ENCODE measurements at places on chromosomes 4 and X.

GRCh38 chrX:116667346-116668134 is 204.8 kb upstream of the CT83 start:
- DNase-seq: no peak

- DNase-seq: no peak
Measured at GRCh38 chr4:173237152-173237551, 68.5 kb downstream of the GALNT7 start.

- no peak for DNase-seq
Measured at GRCh38 chr4:119604266-119604665, 24.3 kb downstream of the PDE5A start.

GRCh38 chrX:126376465-126376864 is 176.1 kb downstream of the DCAF12L1 start:
- no peak for DNase-seq

GRCh38 chrX:154049209-154050112 is 29.8 kb upstream of the IRAK1 start:
- DNase-seq: no peak

GRCh38 chrX:104522386-104522785 is 43.6 kb upstream of the IL1RAPL2 start:
- DNase-seq: no peak

DNA sequence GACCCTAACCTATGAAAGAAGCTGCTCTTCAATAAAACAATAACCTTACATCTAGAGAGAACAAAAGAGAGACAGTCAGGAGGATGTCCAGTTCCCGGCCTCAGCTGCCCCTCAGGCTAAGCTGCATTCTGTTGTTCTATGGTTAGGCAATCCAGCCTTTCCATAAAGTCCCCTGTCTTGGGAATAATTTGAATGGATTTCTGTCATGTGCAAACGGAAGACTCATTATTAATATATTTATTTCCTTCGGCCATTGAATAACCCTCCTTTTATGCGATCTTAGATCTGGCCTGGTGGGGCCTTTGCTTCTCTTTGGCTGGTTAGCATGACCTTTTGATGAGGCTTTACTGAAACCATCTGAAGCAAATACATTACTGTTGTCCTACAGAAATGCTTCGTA is 80.1 kb downstream of the ANKRD50 start:
- DNase-seq: no peak

GRCh38 chr4:52984462-52984881 is 122.4 kb downstream of the RASL11B start:
- no peak for DNase-seq

Measured in cerebellar nuclear complex (tissue), 1 donor.